ENCODE measurements at places on chromosomes 6 and 20.

- DNase-seq = no peak
Measured at GRCh38 chr6:155388591-155388990, 67.0 kb downstream of the NOX3 start.

GRCh38 chr20:58312836-58313235, 3.3 kb downstream of the RAB22A start:
- DNase-seq = no peak

GRCh38 chr6:89314692-89315091, 407 bp downstream of the GABRR2 start:
- no peak for DNase-seq

DNA sequence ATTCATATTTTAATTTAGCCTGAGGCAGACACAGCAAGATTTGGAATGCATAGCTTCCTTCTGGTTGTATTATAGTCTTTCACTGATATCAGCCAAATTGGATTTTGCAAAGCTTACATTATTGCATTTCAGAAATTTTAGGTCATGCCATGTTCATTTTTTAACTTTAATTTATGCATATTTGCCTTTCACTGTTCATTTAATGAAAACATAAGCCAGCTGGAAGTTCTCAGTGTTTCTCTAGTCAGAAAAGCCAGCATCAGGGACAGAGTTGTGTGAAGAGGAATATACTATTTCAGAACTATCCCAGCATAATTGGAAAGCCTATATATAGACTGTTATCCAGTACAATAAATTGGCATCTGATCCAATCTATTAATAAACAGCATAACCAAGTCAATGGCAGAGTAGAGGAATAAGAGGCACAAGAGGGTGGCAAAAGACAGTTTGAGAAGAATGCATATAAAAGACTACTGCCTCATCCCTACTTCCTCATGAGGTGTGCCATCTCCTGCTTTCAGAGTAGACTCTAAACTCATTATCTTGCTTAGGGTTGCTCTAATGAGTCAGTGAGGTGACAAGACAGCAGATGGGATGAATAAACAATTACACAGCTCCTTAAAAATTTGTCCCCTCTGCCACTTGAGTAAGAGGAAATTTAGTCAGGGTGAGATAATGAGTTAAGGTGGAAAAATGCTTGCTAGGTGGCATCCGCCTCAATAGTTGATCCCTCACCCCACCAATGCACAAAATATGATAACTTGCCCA, 159.8 kb upstream of the HCRTR2 start:
- no peak for DNase-seq

DNA sequence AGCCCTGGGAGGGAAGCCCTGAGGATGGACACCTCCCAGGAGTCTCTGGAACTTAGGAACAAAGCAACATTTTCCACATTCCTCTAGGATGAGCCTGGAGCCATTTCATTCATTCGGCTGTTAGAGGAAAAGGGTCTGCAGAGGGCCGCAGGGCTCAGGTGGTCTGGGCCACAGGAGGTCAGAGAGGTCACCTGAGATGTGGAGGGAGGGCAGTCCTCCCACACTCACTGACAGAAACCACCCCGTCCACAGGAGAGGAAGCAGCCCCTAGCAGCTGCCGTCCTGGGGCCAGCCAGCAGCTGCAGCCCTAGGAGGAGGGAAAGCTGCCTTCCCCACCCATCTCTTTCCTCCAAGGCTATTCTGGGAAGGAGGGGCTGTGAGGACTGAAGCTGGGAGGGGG, 207.0 kb downstream of the CDC5L start:
- no peak for DNase-seq

GRCh38 chr6:164628302-164628931, 681.0 kb downstream of the C6orf118 start:
- DNase-seq = no peak
